ENCODE measurements at places on chromosomes 6 and 20. TPM values are rescaled to one million over a fixed set of nuclear protein-coding genes. Genes with fewer than 3 reads are reported as not detected.

CALHM4 gene
- polyA plus RNA-seq = 0.64 TPM

WRNIP1 gene
- polyA plus RNA-seq = 66.2 TPM

SLC32A1 gene
- 1.4 TPM for polyA plus RNA-seq

SIRPB2 gene
- 0.56 TPM for polyA plus RNA-seq

DPPA5 gene
- not detected for polyA plus RNA-seq

Data from right renal pelvis (tissue), 4 donors.